ENCODE measurements at places on chromosomes 4 and X.
A peak's percentile ranks its signal among the peaks of the same experiment; 100 is the strongest.

- no peak for DNase-seq
These were observed 37.6 kb downstream of the ZBTB49 start for GRCh38 chr4:4327652-4328121.

DNA sequence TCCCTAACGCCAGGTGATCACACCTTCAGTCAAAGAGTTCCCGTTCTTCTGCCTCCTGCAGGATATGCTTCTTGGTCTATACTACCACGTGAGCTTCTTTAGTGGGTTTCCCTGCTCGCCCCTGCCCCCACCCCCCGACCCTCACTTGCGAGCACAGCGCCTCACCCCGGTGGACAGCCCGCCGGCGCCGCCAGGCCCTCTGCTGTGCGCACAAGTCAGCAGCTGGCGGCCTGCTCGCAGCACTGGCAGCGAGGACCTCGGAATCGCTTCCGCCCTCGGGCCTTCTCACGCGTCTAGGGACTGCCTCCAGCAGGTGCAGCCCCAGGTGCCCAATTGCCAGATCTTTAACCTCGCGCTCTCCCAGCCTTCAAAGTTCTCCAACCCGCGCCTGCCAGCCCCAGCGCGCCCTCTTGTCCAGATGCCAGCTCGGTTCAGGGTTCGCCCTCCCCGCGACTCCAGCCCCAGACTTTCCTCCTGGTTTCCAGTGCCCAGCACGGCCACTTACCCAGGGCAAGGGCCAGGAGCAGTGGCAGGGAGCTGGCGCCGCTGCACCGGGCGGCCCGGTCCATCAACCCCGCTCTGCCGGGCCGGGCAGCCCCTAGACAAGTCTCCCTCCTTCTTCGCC lies 454 bp downstream of the BTC start:
- no peak for DNase-seq

DNA sequence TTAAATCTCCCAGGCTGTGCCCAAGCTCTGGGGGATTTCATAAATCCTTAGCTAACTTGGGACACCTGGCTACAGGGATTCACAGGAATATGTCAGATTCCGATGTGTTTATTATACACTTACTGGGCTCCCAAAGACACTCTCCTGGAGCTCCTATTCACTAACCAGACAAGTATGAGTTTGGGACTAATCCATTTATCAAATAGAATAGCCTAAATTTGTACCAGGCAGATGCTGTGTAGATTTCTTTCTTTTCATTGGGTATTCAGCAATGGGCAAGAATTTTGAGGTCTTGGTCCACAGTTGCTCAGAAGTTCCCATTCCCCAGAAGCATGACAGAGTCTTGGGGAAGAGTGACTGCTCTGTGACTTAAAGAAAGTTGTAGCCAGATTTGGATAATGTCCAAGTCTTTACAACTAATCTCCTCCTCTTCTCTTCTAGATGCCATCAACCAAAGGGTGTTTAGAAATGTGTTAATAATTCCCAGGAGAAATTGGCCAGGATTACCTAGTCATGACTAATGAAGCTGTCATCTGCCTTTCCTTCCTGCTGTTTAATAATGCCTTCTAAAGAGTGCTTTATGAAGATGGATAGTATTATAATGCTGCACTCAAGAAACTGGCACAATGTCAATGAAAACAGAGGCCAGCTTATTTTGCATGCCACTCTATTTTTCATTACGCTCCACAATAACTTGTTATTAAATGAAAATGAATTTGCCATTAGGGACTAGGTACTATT lies 120.9 kb downstream of the CHIC2 start:
- DNase-seq = no peak

DNA sequence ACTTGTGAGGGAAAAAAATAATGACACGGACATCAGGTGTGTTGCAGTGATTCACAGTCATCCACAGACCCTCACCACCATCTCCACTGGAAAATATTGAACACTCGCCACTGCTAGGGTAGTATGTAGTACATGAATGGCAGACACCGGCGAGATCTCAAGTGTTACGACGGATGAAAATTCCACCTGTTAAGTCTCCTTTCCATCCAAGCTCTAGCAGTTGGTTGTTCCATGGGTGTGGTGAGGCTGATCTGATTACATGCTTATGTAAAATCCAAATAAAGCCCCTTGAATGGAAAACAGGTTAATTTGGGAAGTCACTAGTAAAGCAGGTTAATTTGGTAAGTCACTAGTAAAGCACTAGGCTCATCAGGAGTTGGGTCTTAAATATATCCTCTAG lies 1.1 kb upstream of the ARMCX4 start:
- no peak for DNase-seq

DNA sequence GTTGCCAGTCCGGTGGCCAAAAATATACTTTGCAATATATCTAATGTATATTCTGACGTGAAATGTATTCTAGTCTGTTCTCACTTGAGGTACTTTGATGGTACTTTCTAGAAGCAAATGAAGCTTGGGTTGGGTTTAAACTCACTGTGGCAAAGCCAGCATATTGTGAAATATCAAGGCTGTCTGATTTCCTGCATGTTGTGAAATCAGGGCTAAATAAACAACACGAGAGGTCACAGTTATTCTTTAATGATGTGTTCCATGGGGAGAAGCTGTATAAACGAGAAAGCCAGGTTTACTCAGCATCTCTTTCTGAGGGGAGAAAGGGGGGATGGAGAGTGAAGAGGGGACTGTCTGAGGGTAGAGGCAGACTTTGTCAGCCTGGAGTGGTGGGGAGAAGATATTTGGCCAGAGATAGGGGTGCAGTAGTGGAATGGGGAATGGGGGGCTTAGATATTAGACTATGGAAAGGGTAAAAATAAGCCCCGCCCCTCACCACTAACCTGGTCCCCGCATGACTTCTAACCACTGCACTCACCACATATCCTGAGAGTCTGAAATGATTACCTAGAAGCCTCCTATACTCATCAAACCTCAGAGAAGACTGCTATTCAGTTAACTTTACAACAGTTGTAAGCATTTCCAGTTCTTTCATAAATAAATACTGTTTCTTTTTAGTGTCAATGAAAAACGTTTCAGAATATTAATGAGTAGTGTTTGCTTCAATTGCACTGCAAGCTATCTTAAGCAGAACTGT lies 5.9 kb upstream of the SCARB2 start:
- DNase-seq = no peak

- no peak for DNase-seq
These were observed 238.8 kb downstream of the QDPR start for GRCh38 chr4:17273047-17273446.

GRCh38 chrX:36867143-36867542 lies 141.0 kb upstream of the FAM47C start:
- no peak for DNase-seq

DNA sequence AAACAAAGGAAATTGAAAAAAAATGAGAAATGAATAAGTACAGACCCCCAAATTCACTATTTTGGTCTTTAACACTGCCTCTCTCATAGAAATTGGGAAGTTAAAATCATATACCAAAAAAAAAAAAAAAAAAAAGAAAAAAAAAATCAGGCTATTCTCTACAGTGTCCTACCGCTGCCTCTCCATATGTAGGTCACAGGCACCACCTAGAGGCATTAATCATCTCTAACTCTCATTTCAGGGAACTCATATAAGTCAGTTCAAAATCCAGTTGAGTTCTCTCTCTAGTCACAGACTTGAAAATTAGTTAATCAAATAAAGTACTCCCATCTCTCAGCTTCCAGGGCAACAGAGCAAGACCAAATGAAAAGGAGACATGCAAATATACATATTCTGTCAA lies 47.9 kb downstream of the COX18 start:
- DNase-seq = no peak

- no peak for DNase-seq
These were observed 228.1 kb downstream of the ZNF674 start for GRCh38 chrX:46317163-46317562.

DNA sequence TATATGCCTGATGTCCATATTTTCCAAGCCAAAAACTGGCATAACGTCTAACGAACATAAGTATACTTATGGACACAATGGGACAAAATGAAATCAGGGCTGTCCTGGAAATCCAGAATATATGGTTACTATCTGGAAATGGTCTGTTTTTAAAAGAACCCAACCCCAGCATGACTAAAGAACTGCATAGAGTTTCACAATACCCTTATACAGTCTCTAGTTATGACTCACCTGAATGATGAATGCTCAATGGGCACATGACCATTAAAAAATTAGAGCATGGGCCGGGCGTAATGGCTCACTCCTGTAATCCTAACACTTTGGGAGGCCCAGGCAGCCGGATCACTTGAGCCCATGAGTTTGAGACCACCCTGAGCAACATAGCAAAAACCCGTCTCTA lies 31.8 kb downstream of the AMMECR1 start:
- DNase-seq = no peak

DNA sequence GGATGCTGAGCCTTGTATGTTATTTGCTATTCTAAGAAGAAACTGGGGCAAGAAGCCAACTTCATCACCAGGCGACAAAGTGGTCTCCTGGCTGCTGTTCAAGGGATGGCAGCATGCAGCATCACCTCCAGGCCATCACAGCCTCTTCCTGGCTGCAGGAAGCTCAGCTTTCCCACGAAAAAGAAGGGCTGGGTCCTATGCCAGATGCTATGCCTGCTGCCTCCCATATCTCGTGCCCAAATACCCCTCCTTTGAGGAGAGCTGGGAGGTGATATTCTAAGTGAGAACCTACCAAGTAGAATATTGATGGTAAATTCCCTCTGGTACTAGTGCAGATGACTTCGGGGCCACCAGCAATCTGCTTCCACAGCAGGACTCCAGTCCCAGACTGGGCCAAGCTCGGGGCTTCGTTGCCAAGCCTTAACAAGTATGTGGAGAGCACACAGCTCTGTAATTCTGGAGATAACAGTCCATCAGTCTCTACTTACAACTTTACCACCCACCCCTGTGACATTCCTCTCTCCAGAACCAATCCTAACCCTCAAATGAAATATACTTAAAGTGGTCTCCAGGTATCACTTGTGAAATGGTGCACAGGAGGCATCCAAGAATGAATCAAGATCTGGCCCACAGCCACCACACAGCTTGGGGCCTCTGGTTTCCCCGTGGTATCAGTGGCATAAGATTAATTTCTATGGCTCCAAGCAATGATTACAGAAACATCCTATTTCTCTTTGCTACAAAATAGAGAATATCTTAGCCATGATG lies 149.3 kb downstream of the PALLD start:
- no peak for DNase-seq

DNA sequence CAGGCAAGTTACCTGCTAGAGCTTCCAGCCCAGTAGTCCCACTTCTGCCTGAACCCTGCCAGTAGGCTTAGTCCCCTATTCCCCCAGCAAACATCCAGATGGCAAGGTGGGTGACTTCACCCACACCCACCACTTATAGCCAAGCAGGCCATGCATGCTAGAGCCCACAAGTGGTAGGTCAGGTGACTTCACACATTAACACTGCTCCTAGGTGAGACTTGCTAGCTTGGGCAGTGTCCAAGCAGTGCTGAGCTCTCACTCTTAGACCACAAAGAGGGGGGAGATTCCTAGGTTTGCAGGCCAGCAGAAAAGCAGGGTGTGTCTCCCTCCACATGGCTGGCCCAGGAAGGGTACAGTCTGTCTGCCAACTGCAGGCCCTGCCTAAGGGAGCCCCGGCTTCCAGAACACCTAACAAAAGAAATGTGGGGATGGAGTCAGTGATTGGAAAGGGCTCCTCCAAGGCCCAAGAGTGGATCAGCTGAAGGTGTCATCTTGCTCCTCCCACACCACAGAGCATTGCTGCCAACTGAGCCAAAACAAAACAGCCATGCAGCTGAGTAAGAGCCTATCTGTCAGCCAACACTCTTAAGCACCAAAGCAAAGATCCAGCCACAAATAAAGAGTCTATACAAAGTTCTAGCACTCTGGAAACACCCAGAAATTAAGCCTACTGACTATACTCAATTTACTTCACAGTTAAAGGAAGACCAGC lies 158.1 kb upstream of the USP38 start:
- no peak for DNase-seq

GRCh38 chrX:79270401-79270800 lies 96.7 kb downstream of the ITM2A start:
- DNase-seq = peak; percentile 62

- no peak for DNase-seq
These were observed 836.6 kb upstream of the PRKX start for GRCh38 chrX:4550018-4550417.

- DNase-seq = no peak
These were observed 58.8 kb upstream of the LHFPL1 start for GRCh38 chrX:112738347-112739033.

- DNase-seq = no peak
These were observed 34.2 kb downstream of the MMRN1 start for GRCh38 chr4:89928838-89929237.

- DNase-seq = no peak
These were observed 52.8 kb downstream of the LCORL start for GRCh38 chr4:17968721-17969120.

All from activated T-helper 9 cell treated with anti-CD3 and anti-CD28 coated beads, Interleukin-2, amount 50 U/mL, for 16 hours (primary cell).